ENCODE measurements at places on chromosomes 4 and X. TPM values are rescaled to one million over a fixed set of nuclear protein-coding genes. Genes with fewer than 3 reads are reported as not detected.

C4orf54 gene
- 0.01 TPM for polyA plus RNA-seq

HSFX3 gene
- polyA plus RNA-seq, result not detected

CT55 gene
- polyA plus RNA-seq, result not detected

PTCHD1 gene
- polyA plus RNA-seq, result not detected

IL9R gene
- not detected for polyA plus RNA-seq

ATOH1 gene
- not detected for polyA plus RNA-seq

OPRPN gene
- polyA plus RNA-seq, result not detected

CTAG1A gene
- not detected for polyA plus RNA-seq

AMTN gene
- polyA plus RNA-seq, result not detected

ITIH6 gene
- not detected for polyA plus RNA-seq

SEC24B gene
- polyA plus RNA-seq, result 47.9 TPM

KDR gene
- 0.05 TPM for polyA plus RNA-seq

TCP11X1 gene
- not detected for polyA plus RNA-seq

TGIF2LX gene
- polyA plus RNA-seq, result not detected

NPFFR2 gene
- not detected for polyA plus RNA-seq
